ENCODE measurements at places on chromosomes 3 and 15.

DNA sequence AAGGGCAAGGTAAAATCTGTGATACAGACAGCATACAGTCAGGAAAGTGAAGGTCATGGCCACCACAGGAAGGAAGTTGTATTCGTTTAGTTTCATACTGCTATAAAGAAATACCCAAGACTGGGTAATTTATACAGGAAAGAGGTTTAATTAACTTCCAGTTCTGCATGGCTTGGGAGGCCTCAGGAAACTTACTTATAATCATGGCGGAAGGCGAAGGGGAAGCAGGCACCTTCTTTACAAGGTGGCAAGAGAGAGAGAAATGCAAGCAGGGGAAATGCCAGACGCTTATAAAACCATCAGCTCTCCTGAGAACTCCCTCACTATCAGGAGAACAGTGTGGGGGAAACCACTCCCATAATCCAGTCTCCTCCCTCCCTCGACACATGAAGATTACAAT lies 353.7 kb upstream of the SEMA6D start:
- DNase-seq: no peak

GRCh38 chr15:57321973-57322601 lies 54.2 kb upstream of the CGNL1 start:
- DNase-seq: peak; percentile 72

GRCh38 chr3:64905906-64906410 lies 218.2 kb upstream of the ADAMTS9 start:
- no peak for DNase-seq

DNA sequence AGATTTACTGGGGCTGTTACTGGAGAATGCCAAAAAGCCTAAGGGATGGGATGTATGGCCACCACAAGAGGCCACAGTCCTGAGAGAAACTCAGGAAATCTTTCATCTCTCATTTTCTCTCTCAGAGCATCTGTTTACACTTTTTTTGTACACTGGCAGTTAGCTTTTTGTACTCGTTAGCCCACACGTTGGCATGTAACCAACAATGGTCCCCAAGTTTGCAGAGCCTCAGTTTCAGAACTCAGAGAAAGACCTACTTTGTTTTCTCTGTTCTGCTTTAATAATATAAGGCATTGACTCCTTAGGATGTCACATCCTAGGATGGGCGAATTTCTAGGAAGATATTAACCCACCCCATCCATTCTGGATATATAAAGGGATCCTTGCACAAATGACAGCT lies 183.5 kb downstream of the SUCNR1 start:
- no peak for DNase-seq

GRCh38 chr3:64167351-64167750 lies 57.9 kb downstream of the PRICKLE2 start:
- no peak for DNase-seq

- no peak for DNase-seq
Measured at GRCh38 chr15:72944565-72944964, 107.7 kb upstream of the NEO1 start.

- no peak for DNase-seq
Measured at GRCh38 chr3:49867871-49868321, 1.8 kb downstream of the CAMKV start.

DNA sequence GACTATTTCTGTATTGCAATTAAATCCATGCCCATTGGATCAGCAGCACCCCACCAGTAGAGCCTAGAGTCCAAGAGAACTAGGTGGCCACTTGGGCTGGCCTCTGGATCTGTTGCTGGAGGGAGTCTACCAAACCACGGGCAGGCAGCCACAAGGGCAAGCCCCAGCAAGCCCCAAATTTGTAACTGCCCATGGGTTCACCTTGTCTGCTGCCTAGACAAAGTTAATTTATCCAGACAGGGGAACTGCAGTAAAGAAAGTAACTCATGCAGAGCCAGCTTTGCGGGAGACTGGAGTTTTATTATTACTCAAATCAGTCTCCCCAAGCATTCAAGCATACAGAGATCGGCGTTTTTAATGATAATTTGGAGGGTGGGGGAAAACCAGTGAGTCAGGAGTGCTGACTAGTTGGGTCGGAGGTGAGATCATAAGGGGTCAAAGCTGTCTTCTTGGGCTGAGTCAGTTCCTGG lies 74.0 kb upstream of the TERB2 start:
- no peak for DNase-seq

GRCh38 chr3:42632146-42632545 lies 21.4 kb upstream of the ZBTB47 start:
- no peak for DNase-seq

DNA sequence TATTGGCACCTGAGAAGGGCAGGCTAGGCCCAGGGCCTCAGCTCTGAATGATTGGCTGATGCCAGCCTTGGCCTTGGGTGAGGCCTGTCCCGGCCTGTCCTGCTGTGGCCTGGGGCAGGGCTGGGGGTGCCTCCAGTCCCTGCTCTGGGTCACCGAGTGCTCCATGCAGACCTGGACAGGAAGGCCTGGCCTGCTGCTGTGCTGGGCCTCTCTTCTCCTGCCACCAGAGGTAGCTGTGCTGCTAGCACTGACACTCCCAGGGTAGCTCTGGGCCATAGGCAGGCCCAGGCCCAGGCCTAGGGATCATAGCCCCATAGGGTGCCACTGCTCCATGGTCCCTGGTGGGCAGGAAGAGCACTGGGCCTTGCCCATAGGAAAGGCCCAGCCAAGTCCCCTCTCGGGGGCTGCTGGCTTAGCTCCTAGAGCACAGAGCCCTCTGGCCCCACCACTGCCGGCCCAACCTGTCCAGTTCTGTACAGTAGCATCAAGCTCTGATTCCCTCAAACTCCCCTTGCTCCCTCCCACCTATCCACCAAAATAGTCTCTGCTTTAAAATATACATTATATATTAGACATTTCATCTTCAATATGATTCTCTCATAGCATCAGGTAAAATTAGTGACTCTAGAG lies 18.2 kb downstream of the ABTB1 start:
- no peak for DNase-seq

DNA sequence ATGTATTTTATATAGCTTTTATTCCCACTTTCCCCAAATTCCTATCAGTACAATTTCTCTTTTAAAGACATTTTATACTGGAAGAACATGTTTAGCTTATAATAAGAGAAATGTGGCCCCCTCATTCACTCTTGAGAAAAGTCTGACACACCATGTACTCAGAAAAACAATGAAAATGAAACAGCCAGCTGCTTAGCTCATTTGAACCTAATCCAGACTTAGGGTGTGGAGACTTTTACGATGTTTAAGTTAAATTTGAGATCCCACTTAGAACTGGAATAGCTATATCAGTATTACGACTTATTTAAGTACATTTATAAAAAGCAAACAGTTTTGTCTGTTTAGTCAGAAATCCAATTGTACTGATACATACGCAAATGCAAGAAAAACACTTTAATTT lies 252.3 kb upstream of the ARRDC4 start:
- DNase-seq: no peak
